ENCODE measurements at places on chromosomes 11 and 22.

- no peaks in the 10 kb centered on the region for H3K27me3 ChIP-seq
- H3K27ac ChIP-seq, result peak overlapping the region; percentile 50
- DNase-seq, result no peak
- peaks cover 52% of the 10 kb centered on the region for H3K4me1 ChIP-seq
- no peak overlapping the region for H3K4me3 ChIP-seq
- peaks cover 17% of the 10 kb centered on the region for H3K36me3 ChIP-seq
These were observed 546.8 kb downstream of the ETS1 start for GRCh38 chr11:128040603-128041002.

- no peaks in the 10 kb centered on the region for H3K27me3 ChIP-seq
- H3K4me3 ChIP-seq, result no peak overlapping the region
- H3K27ac ChIP-seq, result no peak overlapping the region
- DNase-seq, result no peak
- no peaks in the 10 kb centered on the region for H3K36me3 ChIP-seq
- no peaks in the 10 kb centered on the region for H3K4me1 ChIP-seq
These were observed 228.2 kb upstream of the BLID start for GRCh38 chr11:122344215-122344614.

- H3K4me1 ChIP-seq, result peaks cover 12% of the 10 kb centered on the region
- no peaks in the 10 kb centered on the region for H3K36me3 ChIP-seq
- no peak for DNase-seq
- no peak overlapping the region for H3K27ac ChIP-seq
- no peak overlapping the region for H3K4me3 ChIP-seq
These were observed 1.6 kb upstream of the MFRP start for GRCh38 chr11:119347940-119348605.

GRCh38 chr22:17754233-17754925 is 19.9 kb downstream of the BID start:
- no peaks in the 10 kb centered on the region for H3K4me1 ChIP-seq
- no peak overlapping the region for H3K27ac ChIP-seq
- no peak for DNase-seq
- H3K4me3 ChIP-seq, result no peak overlapping the region
- H3K27me3 ChIP-seq, result no peaks in the 10 kb centered on the region
- no peaks in the 10 kb centered on the region for H3K36me3 ChIP-seq

- H3K27ac ChIP-seq, result peak overlapping the region; percentile 10
- DNase-seq, result no peak
- H3K4me1 ChIP-seq, result peaks cover 19% of the 10 kb centered on the region
- H3K27me3 ChIP-seq, result no peaks in the 10 kb centered on the region
These were observed 26.9 kb upstream of the TP53I11 start for GRCh38 chr11:44977493-44977984.

- H3K27me3 ChIP-seq, result peaks cover 10% of the 10 kb centered on the region
- no peak overlapping the region for H3K27ac ChIP-seq
- H3K4me1 ChIP-seq, result no peaks in the 10 kb centered on the region
- no peak overlapping the region for H3K4me3 ChIP-seq
These were observed 54.6 kb upstream of the PAX6 start for GRCh38 chr11:31865606-31866300.

GRCh38 chr11:2788168-2789071 is 88.6 kb upstream of the KCNQ1OT1 start:
- no peaks in the 10 kb centered on the region for H3K36me3 ChIP-seq
- no peak for DNase-seq
- H3K4me3 ChIP-seq, result no peak overlapping the region
- peaks cover 2% of the 10 kb centered on the region for H3K4me1 ChIP-seq

GRCh38 chr11:130670200-130670599 is 221.8 kb downstream of the ADAMTS15 start:
- no peak overlapping the region for H3K4me3 ChIP-seq
- H3K27me3 ChIP-seq, result no peaks in the 10 kb centered on the region
- H3K27ac ChIP-seq, result no peak overlapping the region
- DNase-seq, result no peak
- no peaks in the 10 kb centered on the region for H3K4me1 ChIP-seq

DNA sequence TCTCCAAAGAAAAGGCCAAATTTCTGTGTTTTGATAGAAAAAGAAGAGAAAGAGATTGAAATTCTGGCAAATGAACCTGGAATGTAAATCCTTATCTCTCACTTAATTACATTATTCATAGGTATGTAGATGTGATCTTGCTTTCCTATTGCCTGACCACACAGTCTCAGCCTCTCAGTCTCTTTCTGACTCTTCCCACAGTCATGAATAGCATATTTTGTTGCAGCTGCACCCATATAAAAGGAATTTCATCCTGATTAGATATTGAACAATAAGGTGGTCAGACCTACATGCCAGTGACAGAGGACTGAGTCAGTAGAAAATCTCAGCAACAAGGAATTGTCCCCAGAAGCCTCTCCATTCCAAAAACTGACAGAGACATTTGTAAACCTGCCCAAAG is 62.9 kb upstream of the LRRC4C start:
- no peak overlapping the region for H3K4me3 ChIP-seq
- no peak for DNase-seq
- H3K36me3 ChIP-seq, result no peaks in the 10 kb centered on the region
- H3K27me3 ChIP-seq, result no peaks in the 10 kb centered on the region
